NCI-H187 (cell line): ENCODE measurements at places on chromosomes 11 and 22.

DNA sequence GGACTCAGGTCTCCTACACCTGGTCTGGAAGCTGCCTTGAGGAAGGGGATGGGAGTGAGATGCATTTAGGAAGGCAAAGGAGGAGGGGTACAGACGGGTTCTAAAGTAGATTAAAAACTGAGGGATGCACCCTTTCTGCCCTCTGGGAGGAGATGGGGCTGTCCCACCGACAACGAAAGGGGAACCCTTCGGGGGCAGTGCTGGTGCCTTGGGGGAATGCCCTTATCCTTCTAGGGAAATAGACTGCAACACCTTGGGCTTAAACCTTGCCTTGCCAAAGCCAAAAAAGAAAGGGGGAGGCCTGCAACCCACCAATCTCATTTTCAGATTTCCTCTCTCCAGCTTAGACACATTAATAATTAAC lies 89.8 kb downstream of the PLEKHA7 start:
- DNase-seq: no peak

DNA sequence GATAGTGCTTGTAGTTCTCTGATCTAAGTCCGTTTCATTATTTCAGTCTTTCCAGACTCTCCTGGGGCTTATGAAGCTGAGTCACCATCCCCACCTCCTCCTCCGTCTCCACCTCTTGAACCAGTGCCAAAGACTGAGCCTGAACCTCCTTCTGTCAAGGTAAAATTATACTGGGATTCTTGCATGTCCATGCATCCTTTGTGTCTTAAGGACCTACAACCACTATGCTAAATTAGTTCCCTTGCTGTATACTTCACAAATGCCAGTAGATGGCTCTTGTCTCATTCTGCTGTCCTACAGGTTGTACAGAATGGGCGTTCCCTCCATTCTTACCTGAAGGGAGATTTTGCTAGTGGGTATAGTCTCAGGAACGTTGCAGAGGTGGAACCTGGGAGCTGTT lies 42.2 kb downstream of the POLD3 start:
- DNase-seq: no peak

DNA sequence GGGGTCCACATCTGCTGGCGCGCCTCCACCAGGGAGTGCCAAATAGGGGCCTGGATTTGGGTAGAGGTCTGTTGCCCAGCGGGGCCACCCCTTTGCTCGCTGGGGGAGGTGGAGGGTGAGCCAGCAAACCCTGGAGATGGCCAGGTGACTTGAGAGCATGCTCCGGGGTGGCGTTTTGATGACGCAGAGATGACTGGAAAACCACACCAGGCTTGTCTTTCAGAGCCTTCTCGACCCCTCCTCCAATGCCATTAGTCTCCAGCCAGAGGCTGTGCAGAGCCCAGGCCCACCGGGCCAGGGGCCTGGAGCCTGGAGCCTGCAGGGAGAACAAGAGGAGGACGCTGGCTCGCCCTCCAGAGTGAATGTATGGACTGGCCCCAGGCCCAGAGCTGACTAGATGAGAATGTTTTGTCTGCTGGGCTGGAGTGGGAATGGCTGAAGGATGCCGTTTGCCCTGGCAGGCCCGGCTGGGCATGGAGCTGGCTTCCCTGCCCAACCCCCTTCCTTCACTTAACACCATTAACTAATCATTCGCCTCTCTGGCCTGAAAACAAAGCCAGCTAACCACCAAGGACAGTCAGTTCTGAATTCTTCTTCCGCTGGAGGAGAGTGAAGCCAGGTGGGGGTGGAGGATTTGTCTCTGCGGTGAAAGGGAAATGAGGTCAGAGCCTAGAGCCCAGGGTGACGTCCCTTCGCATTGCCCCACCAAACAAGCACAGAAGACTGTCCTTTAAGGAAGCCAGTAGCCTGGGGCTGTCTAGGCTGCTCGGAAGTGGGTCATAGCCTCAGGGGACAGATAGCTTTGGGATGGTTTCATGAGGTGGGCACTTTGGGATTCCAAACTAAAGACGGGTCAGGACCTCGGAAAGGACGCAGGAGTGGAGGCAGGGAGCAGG lies 1.6 kb upstream of the MCAM start:
- DNase-seq: no peak

GRCh38 chr11:66106786-66107599 lies 36.9 kb downstream of the PACS1 start:
- no peak for DNase-seq

DNA sequence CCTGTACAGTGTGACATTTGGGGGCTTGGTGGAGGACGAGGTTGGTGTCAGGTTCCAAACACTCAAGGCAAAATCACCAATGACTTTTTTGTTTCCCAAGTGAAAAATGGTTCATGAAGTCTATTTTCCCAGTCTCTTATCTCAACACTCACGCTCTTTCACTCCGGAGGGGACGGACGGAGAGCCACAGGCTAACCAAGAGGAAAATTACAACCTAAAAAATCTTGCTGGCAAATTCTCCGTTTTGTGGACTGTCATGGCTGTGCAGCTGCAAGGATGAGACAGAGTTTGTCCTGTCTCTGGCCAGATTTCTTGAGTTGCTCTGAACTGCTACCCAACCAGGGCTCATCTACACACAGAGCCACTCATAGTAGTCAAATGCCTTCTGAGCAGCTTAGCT lies 101.2 kb downstream of the ABTB2 start:
- no peak for DNase-seq

DNA sequence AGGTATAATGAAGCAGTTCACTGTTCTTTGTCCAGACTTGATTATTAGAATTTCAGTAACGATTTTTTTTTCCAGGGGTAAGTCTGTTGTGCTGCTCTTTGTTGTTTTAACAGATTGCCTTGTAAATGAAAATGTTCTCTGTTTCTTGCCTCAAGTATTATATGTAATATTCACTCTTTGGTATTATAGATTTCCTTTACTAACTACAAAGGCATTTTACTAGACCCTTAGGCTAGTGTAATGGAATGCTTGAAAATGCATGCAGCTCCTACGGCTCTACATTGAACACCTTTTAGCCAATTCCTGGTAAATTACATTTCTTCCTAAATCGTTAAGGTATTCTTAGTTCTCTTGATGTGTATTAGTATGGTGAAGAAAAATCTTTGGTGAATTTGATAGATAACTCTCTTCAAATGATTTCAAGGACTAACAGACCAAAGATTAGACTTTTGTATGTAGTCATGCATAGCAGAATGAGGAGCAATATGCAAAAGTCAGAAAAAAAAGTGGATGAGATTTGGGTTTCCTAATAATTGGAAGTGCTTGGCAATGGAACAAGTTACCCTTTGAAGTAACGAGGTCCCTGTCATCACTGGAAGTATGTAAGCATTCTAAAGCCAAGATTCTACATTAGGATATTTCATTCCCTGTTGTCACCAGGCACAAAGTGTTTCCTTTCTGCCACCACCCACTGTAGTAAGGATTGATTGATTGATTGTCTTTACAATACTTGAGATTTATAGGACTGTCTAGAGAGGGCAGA lies 113.1 kb downstream of the DBX1 start:
- no peak for DNase-seq

- DNase-seq: no peak
Measured at GRCh38 chr11:113874096-113874495, 1.3 kb downstream of the USP28 start.

- DNase-seq: no peak
Measured at GRCh38 chr11:44387825-44388224, 77.9 kb upstream of the ALX4 start.

DNA sequence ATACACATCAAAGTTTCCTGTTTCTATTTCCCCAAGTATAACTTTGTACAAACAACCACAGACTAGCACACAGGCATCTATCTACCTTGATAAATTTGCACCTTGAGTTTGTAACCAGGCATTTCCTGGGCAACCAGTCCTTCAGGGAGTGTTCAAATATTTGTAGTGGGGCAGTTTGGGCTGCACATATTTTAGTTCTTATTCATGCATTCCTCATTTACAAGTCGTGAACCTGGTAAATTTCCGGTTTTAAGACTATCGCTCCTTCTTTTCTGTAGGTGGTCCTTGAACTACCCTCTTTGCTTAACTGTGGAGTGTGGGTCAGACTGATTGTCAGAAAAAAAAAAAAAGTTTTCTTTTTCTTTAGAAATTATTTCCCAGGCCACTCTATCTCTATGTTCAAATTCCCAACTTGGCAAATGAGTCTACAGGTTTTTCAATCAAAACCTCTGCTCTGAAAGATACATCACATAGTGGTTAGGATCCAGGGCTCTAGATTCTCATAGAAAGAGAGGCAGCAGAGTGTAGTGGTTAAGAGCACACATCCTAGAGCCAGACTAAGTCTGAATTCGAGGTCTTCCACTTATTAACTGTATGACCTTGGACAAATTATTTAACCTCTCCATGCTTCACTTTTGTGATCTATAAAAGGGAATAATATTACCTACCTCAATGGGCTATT lies 201.5 kb downstream of the SOX6 start:
- DNase-seq: no peak

- no peak for DNase-seq
Measured at GRCh38 chr11:78231962-78232501, 43.3 kb downstream of the USP35 start.

GRCh38 chr11:9839550-9839949 lies 175.7 kb downstream of the SWAP70 start:
- no peak for DNase-seq

GRCh38 chr11:37533087-37533486 lies 935.1 kb upstream of the RAG2 start:
- no peak for DNase-seq

GRCh38 chr11:126499131-126499752 lies 143.8 kb downstream of the ST3GAL4 start:
- no peak for DNase-seq

- no peak for DNase-seq
Measured at GRCh38 chr11:75894036-75894585, 79.1 kb downstream of the UVRAG start.

DNA sequence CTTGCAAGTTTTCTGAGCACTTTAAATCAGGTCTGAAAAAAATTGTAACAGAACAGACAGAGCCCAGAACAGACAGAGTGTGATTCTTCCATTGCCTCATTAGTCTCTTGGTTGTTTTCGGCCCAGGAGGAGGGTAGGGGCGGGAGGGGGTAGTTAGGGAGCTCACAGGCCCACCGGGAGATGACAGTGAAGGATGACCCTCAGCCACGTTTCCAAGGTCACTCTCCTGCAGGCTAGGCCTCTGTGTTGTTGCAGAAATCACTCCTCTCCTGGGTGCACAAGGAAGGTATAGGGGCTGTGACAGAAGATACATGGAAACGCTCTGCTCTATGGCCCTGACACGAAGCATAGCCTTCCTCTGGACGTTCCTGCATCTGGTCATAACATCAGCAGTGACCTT lies 69.3 kb downstream of the ABTB2 start:
- no peak for DNase-seq

GRCh38 chr11:75705541-75705940 lies 12.1 kb upstream of the MOGAT2 start:
- no peak for DNase-seq

DNA sequence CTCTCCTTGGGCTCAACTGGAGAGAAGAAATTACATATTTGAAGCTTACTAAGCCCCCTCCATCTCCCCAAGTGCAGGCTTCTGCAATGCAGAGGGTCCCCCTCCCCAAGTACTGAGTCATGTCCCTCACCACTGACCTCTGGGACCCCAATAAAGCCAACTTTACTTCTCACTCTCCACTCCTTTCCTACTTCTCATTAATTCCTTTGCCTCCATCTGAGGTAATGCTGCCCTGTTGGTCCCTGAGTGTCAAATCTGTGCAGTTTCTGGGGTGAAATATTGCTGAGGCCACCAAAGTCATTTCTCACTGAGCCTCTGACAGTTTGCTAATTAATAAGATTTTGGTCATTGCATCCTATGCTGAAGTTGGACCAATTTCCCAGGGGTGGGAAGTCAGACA lies 101.6 kb downstream of the NELL1 start:
- no peak for DNase-seq

DNA sequence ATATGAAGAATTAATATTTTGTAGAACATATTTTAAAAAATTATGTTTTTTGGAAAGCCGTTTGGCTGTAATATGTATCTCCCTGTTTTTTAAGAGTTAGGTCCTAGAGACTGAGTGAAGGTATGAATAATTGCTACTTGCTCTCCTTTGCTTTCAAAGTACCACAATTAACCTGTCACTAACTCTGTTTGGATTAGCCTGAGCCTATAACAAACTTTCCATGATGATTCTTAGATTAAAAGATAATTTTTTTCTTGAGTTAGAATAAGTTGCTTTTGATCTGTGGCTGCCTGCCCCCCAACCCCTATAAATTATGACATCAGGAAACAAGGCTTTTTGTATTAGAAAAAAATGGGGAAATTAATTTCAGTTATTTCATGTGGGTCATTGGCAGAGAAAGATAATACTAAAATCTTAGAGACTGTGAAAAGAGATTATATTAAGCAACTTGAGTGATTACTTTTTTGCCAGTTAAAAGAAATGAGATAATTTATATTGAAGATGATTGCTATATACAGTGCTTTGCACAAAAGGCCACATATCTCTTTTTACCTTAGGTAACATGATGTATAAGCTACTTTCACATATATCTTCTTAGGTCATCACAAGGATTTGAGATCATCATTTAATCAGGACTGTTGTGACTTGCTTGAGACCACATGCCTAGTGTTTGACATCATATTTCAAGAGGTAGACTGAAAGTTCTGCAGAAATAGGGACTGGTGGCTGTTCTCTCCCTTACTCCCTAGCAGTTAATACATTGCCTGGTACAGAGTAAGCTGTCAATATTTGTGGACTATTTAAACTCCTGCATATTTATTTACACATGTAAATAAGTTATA lies 9.6 kb downstream of the MTMR3 start:
- no peak for DNase-seq

- DNase-seq: no peak
Measured at GRCh38 chr11:11577932-11578911, 43.6 kb downstream of the GALNT18 start.

- no peak for DNase-seq
Measured at GRCh38 chr11:3955299-3955665, 99.8 kb downstream of the STIM1 start.

DNA sequence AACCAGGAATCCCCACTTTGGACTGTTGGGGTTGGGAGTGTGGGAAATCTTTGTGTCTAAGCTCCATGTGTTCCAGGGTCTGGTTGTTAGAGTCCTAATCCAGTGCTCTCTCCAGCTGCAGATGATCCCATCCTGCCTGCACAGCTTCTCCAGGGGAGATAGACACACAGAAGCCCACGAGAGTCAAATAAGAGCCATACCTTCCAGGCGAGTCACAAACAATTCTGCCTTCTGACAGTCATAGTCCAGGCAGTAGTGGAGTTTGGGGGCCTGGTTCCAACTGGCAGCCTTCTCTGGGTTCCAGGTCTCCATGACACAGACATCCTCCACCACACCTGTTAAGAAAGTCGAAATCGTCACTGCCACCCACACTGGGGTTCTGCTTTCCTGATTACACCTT lies 32.1 kb downstream of the SYT13 start:
- DNase-seq: no peak

GRCh38 chr11:63843041-63843440 lies 4.1 kb downstream of the MARK2 start:
- DNase-seq: no peak

GRCh38 chr11:870418-870817 lies 27.8 kb downstream of the TSPAN4 start:
- no peak for DNase-seq
